Glutamatergic neuron (in vitro differentiated cells): ENCODE measurements at places on chromosomes 1 and 21.

- DNase-seq, result no peak
Observed at GRCh38 chr1:207414606-207415108, 39.5 kb upstream of the CR2 start.

DNA sequence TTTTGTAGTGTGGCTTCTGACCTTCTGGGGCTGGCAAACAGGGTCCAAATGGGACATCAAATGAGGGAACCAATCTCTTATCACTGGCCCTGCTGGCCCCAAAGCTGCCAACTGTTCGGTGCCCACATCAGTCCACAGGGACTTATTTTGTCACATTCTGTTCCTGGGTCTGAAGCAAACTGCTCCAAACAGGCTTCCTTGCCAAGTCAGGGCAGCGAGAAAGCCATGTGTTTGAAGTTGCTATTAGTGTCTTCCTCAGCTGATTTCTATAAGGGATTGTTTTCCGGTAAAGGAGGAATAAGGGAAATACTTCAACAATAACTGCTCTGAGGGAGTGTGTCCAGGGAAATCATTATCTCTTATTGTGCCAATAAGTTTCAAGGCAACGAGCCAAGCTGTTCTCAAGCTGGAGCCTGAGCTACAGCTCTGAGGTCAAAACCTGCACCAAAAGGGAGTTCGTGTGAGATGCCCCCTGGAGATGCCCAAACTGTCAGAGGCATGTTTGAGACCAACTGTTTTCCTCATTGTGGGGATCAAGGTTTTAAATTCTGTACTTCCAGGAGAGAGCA, 381.4 kb upstream of the PROX1 start:
- no peak for DNase-seq

DNA sequence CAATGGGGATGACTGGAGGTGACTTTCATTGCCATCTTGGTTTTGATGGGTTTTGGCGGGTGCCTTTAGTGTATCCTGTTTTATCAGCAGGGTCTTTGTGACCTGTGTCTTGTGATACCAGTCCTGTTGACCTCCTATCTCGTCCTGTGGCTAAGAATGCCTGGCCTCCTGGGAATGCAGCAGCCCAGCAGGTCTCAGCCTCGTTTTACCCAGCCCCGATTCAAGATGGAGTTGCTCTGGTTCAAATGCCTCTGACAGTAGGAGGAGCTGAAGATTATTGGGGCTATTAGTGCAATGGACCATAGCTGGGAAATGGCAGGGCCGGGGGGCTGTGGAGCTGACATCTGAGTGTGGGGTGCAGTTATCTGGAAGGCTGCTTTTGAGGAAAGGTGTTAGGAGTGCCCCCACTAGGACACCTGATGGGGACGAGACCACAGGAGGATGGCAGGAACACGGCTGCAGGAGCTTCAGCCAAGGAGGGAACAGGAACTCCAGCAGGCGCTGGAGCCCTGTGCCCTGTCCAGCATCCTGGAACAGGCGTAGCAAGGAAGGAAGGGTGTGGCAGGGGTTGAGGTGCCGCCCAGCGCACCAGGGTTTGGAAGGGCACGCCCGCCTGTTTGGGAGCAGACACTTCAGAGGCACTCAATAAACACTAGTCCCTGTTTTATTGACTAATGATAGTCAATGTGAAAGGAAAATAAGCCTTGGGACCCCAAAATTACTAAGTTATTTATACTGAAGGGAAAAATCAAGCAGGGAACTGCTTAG, 15.3 kb upstream of the AGPAT3 start:
- DNase-seq, result no peak

GRCh38 chr21:45916011-45916840, 65.3 kb upstream of the COL6A1 start:
- DNase-seq, result no peak

GRCh38 chr1:44988531-44989156, 2.2 kb upstream of the EIF2B3 start:
- no peak for DNase-seq
